Activated T-helper 1 cell treated with anti-CD3 and anti-CD28 coated beads, Interleukin-2, amount 50 U/mL, for 16 hours (primary cell): ENCODE measurements at places on chromosomes 4 and X.

GRCh38 chr4:105836537-105836936 is 58.7 kb upstream of the NPNT start:
- DNase-seq = no peak

GRCh38 chr4:98945297-98945850 is 16.4 kb upstream of the EIF4E start:
- DNase-seq = no peak

DNA sequence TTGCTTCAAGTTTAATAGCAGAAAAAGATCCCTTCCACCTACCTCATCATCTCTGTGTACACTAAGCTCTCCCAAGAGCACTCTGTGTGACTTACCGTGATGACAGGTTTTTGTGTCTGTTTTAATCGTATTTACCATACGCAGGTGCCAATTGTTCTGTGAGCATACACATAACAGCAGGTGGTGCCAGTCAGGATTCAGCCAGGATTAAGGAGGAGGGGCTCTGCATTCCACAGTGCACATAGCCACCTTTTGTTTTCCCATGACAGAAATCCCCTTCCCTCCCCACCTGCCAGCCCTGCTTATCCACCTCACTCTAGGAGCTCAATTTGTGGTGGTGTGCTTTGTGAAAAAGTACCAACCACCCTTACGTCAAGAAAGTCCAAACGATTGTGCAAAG is 14.8 kb downstream of the ANK2 start:
- no peak for DNase-seq

GRCh38 chr4:57131849-57132742 is 21.9 kb upstream of the IGFBP7 start:
- DNase-seq = no peak

GRCh38 chr4:170089668-170090351 is at the start of gene AADAT:
Gene AADAT (minus strand): TSS chr4:170089956. CDS start chr4:170089690, 266 bp downstream.
- DNase-seq = no peak

- no peak for DNase-seq
Measured at GRCh38 chrX:73615022-73615421, 52.0 kb downstream of the CHIC1 start.

GRCh38 chr4:153713866-153714646 is 30.0 kb downstream of the TLR2 start:
- no peak for DNase-seq

GRCh38 chr4:3269105-3269927 is 20.4 kb downstream of the MSANTD1 start:
- peak; percentile 2 for DNase-seq

- DNase-seq = peak; percentile 2
Measured at GRCh38 chrX:112642349-112642748, 37.4 kb downstream of the LHFPL1 start.
